ENCODE measurements at places on chromosomes 11 and 22.

DNA sequence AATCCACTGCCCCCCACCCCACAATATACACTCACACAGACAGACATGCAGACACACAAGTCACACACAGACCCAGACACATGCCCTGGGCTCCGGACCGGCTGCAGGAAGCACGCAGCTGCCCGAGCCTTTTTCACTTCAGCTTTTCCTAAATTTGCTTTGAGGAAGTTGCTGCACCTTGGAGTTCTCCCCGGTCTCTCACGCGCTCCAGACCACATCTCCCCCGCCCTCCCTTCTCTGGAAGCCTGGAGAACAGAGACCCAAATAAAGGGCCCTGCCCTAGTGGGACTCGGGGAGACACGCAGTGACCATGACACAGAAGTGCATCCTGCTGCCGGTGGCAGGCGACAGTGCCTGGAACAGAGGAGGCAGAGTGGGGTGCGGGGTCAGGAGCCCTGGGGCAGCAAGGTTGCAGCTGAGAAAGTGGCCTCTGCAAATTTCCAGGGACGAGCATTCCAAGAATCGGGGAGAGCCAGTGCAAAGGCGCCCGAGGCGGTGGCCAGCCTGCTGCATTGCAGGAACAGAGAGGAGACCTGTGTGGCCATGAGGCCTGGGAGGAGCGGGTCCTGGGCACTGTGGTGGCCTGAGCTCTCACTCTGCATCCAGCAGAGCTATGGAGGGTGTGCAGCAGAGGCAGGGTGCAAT is 19.1 kb downstream of the RPL3 start:
- DNase-seq = no peak

- DNase-seq = no peak
These were observed 49.5 kb upstream of the B3GNT6 start for GRCh38 chr11:76984743-76985142.

DNA sequence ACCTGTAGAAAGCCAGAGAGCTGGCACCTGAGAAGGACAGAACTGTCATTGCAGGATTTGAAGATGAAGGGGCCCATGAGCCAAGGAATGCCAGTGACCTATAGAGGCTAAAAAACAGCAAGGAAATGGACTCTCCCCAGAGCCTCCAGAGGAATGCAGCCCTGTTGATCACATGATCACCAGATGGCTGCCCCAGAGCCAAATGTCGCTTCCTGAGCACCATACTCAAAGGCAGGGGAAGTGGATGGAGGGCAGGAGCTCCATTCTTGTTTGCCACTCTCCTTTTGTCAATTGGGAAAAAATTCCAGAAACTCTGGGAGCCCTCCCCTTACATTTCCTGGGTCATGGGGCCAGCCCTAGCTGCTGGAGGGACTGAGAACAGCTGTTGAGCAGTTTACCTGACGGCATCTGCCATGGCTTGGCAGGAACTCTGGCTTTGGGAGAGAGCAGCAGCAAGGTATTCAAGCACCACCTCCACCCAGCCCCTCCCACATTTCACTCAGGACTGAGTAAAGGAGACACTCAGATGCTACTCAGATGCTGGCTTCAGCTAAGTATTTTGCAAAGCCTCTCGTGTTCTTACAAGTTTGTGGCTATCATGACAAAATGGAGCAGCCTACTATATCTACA is 46.9 kb downstream of the DKK3 start:
- DNase-seq = no peak

DNA sequence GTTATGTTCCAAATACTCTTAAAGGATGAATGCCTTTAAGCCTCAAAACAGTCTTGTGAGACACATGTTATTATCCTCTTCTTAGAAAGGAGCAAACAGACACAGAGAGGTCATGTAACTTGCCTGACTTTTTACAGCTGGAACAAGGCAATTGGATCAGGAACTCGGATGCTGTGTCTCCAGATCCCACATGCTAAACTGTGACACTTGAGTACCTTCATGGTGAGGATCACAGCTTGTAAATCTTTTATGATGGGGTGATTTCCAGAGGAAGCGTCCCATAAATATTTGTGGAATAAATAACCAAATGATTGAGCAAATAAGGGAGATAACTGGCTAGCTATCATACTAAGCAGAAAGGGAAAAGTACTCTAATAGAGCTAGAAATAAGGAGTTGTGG is 171.2 kb downstream of the C11orf91 start:
- no peak for DNase-seq

- DNase-seq = no peak
These were observed 3.9 kb upstream of the EHF start for GRCh38 chr11:34616830-34617504.

DNA sequence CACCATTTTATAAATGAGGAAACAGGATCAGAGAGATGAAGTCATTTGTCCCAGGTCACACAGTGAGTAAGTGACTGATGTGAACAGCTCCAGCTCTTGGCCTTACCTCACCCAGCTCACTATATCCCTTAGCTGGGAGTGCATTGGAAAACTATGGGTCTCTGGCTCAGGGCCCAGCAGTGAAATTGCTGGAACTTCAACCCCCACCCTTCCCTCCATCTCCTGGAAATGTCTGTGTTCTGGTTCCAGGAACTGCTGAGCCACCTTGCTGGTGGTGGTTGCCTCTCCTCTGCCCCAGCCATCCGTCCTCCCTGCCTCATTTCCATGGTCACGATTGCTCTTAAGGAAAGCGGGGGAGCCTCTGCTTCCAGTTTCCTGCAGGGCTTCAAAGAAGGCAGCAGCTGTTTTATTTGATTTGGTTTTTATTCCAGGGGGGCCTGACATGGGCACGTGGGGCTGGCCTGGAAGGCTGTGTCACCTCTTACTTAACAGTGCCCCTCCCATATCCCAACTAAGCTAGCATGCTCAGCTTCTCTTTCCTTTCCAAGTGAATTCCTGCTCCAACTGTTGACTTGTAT is 46.2 kb upstream of the CSTF3 start:
- DNase-seq = no peak

GRCh38 chr22:33126881-33127280 is 68.7 kb upstream of the SYN3 start:
- no peak for DNase-seq

GRCh38 chr11:7490054-7490453 is 4.7 kb downstream of the OLFML1 start:
- no peak for DNase-seq

DNA sequence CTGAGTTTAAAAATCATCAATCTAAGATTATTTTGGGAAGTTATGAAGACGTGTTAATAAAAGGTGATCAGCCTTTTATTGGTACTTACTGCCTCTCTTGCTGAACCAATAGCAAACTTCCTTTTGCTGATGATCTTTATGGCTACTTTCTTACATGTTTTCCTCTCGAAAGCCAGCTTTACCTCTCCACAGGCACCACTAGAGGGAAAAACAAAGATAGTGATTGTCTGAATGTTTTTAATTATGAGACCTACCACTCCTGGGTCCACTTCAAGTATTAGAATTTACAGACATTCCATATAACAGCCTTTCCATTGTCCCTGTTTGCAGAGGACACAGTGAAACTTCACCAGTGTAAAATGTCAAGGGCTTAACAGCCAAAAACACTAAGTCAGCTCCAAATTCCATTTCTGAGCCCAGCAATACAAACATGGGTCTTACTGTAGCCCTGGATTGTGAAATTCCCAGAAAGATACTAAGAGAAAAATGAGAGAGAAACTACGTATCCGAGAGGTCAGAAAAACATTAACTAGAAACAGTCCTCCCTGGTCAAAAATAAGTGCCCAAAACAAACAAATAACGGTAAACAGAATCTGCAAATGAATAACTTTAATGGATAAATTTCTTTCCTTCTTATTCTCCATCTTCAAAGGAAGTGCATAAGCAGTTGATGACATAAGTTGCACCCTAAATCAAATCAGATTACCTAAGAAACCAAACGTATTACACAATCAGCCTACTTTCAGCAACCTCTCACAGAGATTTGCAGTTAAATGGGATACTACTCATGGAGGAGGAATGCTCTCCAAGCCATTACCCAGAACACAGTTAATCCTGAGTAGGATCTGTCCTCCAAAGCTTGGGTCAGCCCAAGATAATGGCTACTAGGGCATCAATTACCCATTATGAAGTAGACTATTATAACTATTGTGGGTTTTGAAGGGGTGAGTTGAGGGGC is 29.5 kb downstream of the CHEK2 start:
- no peak for DNase-seq
